Diencephalon (tissue), 1 donor: ENCODE measurements at places on chromosomes 7 and 10. TPM values are rescaled to one million over a fixed set of nuclear protein-coding genes. Genes with fewer than 3 reads are reported as not detected.

HABP2 gene
- 0.23 TPM for total RNA-seq

PPP2R2D gene
- total RNA-seq = 62.3 TPM

CYP3A5 gene
- not detected for total RNA-seq

SKIDA1 gene
- total RNA-seq = 6.9 TPM

GRB10 gene
- 80.3 TPM for total RNA-seq

KAZALD1 gene
- total RNA-seq = 1.2 TPM

LAMB4 gene
- 0.92 TPM for total RNA-seq

CYCS gene
- total RNA-seq = 140 TPM

ADCYAP1R1 gene
- total RNA-seq = 70.4 TPM

PTPRN2 gene
- 84.9 TPM for total RNA-seq

BEND7 gene
- 16.8 TPM for total RNA-seq

TAS2R3 gene
- total RNA-seq = 4.6 TPM

CYP3A4 gene
- total RNA-seq = not detected

ITGA8 gene
- 6.5 TPM for total RNA-seq

CHAT gene
- total RNA-seq = 2.3 TPM

HPSE2 gene
- 0.23 TPM for total RNA-seq

ATOH7 gene
- 0.69 TPM for total RNA-seq

FBXL13 gene
- total RNA-seq = 18.5 TPM

CARD11 gene
- 0.46 TPM for total RNA-seq

MORN4 gene
- 45.2 TPM for total RNA-seq

HTRA1 gene
- 64.1 TPM for total RNA-seq

IGFBP1 gene
- total RNA-seq = 0.23 TPM

DGKI gene
- 93.9 TPM for total RNA-seq

OR6V1 gene
- not detected for total RNA-seq

COL26A1 gene
- 31.6 TPM for total RNA-seq
